Vagina (tissue), 2 donors: ENCODE measurements at places on chromosomes 13 and 19. TPM values are rescaled to one million over a fixed set of nuclear protein-coding genes. Genes with fewer than 3 reads are reported as not detected.

GRCh38 chr19:19775891-19776205, 42.9 kb upstream of the ZNF14 start:
- DNase-seq: no peak

DNA sequence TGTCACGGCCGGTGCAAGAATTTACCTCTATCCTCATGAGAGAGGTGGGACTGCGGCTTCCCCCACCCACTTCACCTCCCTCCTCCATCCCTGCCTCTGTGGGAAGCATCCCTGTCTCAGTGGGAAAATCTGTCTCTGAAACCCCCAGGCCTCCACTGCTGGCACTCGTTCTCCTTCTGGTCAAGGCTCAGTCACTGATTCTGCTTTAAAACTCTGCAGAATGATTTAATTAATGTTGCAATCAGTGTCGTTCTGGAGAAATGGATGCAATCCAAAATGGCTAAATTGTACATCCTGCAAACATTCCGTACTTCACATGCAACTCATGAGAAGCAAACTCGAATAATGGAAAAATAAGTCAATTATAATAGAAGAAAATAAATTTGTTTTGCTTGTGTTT, 5.6 kb downstream of the RASL11A start:
- no peak for DNase-seq

The GPR12 gene
- total RNA-seq: not detected

GRCh38 chr13:109743706-109744453, 42.5 kb downstream of the IRS2 start:
- DNase-seq: peak; percentile 34
